Dorsolateral prefrontal cortex (tissue), 122 donors: ENCODE measurements at places on chromosomes 3 and 15. TPM values are rescaled to one million over a fixed set of nuclear protein-coding genes. Genes with fewer than 3 reads are reported as not detected.

The PAQR5 gene
- total RNA-seq = 3.9 TPM

- no peak for DNase-seq
Measured at GRCh38 chr15:46296797-46297196, 662.0 kb downstream of the SQOR start.

- no peak for DNase-seq
Measured at GRCh38 chr15:43370310-43370974, 401 bp downstream of the ZSCAN29 start.

DNA sequence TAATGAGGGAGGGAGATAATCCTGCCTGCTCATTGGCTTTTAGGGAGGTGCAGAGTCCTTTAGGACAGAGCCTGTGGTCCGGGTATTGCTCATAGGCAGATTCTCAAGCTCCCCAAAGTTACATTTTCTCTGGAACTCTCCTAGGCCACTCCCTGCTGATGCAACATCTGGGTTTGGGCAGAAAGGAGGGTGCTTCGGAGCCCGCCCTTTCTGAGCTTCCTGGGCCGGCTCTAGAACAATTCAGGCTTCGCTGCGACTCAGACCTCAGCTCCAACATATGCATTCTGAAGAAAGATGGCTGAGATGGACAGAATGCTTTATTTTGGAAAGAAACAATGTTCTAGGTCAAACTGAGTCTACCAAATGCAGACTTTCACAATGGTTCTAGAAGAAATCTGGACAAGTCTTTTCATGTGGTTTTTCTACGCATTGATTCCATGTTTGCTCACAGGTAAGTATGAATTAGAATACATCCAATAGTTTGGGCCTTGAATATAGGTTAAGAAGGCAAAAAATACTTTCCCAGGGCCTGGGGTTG is at the start of gene IL20RB:
IL20RB (plus strand) TSS at position 233 of the 538 bp plus-strand sequence; CDS start at position 364, 131 bp downstream.
- no peak for DNase-seq

The KCNMB2 gene
- 7.6 TPM for total RNA-seq

GRCh38 chr15:85458764-85459163 is 78.4 kb downstream of the AKAP13 start:
- no peak for DNase-seq

The ZBBX gene
- 19.1 TPM for total RNA-seq

DNA sequence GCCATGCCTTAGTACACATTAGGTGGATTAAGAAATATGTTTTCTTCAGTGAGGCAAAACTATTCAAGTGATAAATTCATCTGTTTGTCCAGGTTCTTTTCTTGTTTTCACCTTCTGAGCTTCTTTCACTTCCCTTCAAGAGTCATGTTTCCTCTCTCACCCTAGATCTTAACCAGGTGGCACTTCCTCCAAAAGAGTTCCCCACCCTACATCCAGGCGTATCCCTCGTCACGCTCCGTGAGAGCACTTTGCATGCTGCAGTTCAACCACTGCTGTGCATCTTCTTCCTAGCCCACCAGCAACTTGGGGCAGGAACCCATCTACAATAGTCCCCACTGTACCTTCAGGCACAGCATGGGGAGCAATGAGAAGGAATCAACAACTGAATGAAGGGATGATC is 28.9 kb downstream of the OSBPL10 start:
- no peak for DNase-seq

DNA sequence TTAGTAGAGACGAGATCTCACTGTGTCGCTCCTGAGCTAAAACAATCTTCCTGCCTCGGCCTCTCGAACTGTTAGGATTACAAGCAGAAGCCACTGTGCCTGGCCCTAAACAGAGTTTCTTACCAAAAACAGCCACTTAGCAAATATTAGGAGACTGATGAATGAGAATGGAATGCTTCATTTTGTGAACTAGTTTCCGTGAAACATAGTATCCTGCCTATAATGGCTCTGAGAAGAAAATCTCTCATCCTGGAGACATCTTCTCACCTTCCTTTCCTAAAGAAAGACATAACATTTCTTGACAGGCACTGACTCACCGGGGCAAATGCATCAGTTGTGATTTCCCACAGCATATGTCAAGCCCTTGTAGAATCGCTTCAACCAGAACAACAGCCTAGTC is 44.9 kb downstream of the GJD2 start:
- DNase-seq = no peak

- no peak for DNase-seq
Measured at GRCh38 chr3:85482213-85482490, 523.4 kb downstream of the CADM2 start.

The CSPG4 gene
- 18.9 TPM for total RNA-seq

GRCh38 chr3:46639221-46639620 is 26.9 kb downstream of the FAM240A start:
- DNase-seq = no peak

DNA sequence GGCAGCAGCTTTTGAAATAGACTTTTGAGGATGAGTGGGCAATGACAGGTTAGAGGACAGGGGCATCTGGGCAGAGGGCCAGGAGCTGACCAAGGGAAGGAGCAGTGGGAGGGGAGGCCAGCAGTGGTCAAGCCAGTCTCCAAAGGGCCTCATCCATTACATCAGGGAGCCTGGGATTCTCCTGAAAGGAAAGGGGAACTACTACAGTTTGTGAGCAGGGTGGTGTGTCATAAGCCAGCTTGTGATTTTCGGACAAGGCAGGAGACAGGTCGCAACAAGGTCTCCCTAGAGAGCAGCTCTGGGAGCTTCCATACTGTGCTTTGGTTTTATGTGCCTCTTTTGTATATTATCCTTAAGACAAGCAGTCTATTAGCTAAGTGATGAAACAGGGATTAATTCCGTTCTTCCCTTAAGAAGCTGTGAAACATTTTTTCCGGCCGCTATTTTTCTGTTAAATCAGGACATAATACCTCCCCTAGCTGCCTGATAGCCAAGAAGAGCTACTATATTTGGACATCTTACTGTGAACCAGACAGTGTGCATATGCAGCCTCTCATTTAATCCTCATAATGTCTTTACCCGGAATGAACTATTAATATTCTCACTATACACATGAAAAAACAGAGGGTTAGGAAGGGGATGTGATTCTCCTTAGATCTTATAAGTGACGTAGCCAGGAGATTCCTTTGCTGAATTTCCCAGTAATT is 46.4 kb downstream of the C2CD4B start:
- DNase-seq = no peak

DNA sequence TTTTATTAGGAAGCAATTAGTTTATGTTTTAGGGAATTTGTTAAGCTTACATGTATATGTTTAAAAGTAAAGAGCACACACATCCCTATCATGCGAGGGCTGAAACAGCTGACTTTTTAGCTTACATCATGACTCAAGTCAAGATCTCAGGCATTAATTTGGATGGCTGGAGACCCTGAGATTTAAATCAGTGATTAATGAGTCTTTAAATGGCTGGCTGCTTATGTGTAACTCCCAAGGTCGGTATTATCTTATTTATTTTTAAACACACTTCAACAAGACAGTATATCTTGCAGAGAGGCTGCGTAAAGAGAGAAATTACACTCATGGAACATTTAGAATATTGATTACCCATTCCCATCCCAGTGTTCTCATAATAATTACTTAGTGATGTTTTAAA is 169.4 kb downstream of the KBTBD8 start:
- DNase-seq = no peak

- no peak for DNase-seq
Measured at GRCh38 chr15:32903591-32904290, 185.9 kb downstream of the GREM1 start.

GRCh38 chr15:40500568-40501330 is 30.0 kb downstream of the CHST14 start:
- no peak for DNase-seq

The TEX9 gene
- total RNA-seq = 11.8 TPM

- peak; percentile 32 for DNase-seq
Measured at GRCh38 chr3:195260280-195260905, 10.6 kb downstream of the XXYLT1 start.

DNA sequence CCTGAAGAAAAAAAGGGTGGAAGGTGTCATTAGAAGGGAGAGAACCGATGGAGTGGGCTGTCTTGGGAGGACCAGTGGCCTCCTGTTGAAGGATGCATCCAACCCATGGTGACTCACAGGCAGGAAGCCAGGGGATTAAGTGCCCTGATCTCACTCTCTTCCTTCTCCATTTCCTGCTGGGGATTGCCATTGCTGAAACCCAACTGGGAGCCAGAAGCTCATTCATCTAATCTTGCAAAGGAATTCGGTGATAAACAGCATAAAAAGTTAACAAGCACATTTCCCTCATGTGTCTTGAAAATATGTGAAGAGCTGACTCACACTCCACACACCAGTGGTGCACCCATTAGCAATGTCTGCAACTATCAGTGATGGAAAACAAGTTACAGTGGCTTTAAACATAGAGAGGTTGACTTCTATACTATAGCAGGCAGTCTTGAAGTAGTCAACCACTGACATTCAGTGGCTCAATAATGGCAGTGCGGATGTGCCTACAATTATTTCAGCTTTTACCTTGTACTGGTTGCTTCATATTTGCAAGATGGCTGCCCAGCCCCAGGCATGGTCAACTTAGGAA is 12.8 kb upstream of the CSRNP1 start:
- DNase-seq = no peak

The POLQ gene
- total RNA-seq = 0.78 TPM

DNA sequence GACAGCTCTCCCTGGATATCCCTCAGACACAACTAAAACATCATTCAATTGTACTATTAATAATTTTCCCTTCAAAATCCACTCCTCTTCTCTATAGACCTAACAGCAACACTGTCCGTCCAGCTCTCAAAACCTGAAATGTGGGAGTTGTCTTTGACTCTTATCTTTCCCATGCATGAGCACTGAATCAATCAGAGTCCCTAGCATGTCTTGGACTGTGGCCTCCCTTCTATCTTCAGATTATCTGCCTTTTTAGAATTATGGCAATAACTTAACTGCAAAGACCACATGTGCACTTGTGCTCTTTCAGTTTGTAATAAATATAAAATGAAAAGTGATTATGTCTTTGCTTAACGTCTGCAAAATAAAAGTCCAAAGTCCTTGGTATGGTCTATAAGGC is 107.0 kb downstream of the UBE3A start:
- DNase-seq = no peak

GRCh38 chr3:162436826-162437225 is 940.2 kb downstream of the OTOL1 start:
- DNase-seq = no peak

The ALS2CL gene
- 15.8 TPM for total RNA-seq

- no peak for DNase-seq
Measured at GRCh38 chr3:50671331-50671730, 3.4 kb upstream of the DOCK3 start.

GRCh38 chr3:67650084-67650483 is 4.3 kb downstream of the SUCLG2 start:
- DNase-seq = no peak

GRCh38 chr3:164341086-164341485 is 737.2 kb downstream of the SI start:
- DNase-seq = no peak

GRCh38 chr3:188421151-188421821 is 267.3 kb downstream of the LPP start:
- no peak for DNase-seq

GRCh38 chr3:107797586-107797985 is 274.8 kb downstream of the BBX start:
- no peak for DNase-seq
